Activated T-helper 1 cell treated with Interleukin-2 at 50 U/mL for 16 hours (primary cell): ENCODE measurements at places on chromosomes 1 and 21.

DNA sequence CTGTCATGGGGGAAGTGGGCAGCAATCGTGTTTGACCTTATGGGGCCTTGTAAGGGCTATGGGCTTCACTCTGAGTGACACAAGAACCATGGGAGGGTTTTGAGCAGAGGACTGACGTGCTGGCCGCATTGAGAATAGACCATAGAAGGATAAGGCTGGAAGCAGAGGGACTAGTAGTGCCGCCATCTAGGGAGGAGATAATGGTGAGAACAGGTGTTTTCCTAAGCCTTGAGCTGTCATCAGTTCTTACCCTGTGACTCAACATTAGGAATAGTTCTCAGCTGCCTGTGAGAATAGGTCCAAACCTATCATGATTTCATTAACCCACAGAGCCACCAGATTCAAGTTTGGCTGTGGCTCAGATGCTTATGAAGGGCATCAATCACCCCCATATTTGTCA lies 228.5 kb downstream of the CACNA1E start:
- DNase-seq, result no peak

DNA sequence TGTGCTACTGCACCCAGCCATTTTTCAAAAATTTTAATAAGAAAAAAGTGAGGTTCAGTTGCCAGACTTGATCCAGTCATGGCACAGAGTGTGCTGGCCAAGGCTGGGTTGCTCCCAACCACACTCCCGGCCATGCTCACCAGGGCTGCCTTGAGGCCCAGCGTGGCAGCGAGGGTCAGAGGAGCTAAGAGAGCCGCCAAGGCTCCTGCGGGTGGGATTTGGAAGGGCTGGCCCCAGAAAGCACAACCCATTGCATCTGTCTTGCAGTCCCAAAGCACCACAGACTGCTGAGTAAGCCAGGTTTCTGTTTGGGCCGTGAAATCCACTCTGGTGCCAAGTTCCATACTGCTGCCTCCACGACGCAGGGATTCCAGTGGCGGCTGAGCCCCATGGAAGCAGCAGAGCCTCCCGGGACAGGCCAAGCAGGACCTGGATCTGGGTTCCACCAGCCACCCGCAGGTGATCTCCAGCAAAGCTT lies 22.6 kb downstream of the ZBTB17 start:
- DNase-seq, result no peak

- no peak for DNase-seq
Measured at GRCh38 chr1:156115514-156116374, 1.2 kb downstream of the LMNA start.

- DNase-seq, result no peak
Measured at GRCh38 chr1:59139396-59139795, 157.5 kb upstream of the FGGY start.

DNA sequence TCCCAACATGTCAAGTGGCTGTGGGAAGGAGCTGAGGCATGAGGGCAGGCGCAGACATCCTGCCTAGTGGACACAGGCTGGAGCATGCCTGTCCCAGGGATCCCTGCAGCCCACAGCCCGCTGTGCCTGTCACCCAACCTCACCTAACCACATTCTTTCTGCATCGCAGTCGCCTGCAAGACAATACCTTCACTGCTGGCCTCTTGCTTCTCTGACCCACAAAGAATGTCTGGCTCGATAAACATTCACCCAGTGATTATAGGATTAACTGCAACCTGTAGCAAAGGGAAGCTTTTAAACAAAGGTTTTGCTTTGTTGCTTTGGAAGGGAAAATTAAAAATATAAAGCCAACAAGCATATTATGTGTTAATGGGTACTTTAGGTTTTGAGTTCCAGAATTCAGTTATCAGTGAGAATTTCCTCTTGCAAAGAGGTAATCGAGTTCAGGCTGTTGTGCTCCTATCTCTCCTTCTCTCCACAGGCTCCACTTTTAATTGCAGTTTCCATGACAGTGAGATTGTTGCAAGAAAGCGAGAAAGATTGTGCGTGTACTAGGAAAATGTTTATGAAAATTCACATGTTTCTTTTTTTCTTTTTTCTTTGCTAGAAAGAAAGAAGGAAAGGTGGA lies 40.0 kb upstream of the ZNF648 start:
- no peak for DNase-seq

DNA sequence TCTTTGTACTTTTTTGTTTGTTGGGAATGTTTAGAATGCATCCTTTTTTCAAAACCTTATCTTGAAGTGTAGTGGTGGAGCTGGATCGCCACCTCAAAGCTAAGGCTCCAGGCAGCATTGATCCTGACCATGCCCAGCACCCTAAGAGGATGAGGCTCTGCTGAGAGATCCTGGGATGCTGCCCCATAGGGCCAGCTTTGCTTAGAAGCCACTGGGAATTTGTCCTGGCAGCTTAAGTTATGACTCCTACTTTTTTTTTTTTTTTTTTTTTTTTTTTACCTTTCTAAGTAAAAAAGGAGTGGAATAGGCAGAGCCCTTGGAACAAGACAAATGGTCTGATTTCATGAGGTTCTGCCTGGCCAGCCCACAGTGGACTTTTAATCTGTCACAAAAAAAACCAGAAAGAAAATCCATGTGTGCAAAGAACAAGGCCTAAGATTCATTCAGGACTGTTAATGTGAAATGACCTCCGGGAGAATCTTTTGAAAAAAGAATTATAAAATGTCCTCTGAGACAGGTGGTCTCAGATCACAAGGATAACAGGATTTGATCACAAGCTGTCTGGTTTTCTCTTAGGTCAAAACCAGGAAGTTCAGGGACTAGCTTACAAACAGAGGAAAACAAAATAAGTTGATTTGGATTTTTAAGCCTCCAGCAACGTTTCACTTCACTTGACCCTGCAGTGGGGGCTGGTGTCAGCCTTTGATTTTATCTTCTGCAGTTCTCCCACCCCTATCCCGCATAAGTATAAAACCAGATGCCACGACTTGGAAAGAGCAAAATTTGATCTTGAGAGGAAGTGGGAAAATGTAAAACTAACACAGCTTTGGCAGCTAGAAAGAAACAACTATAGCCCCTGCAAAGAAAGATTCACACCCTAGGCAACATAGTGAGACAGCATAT lies 25.9 kb upstream of the RAP1A start:
- no peak for DNase-seq

GRCh38 chr1:48878191-48878940 lies 101.7 kb upstream of the BEND5 start:
- DNase-seq, result no peak

DNA sequence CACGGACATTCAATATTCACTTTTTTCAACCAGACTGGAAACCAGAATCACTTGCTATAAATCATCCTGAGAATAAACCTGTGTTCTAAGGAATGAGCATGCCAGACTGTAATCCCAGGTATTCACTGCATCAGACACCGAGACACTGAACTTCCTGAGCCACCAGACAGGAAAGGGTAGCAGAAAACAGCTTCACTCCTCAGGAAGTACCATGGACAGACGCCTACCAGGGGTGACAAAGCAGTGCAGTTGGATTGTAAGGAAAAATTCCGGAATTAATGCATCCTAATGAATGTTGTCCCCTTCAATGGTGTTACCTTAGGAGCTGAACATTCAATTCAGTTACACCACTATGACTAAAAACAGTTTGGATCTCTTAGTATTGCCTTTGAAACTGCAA lies 156.1 kb downstream of the PIGK start:
- no peak for DNase-seq

- no peak for DNase-seq
Measured at GRCh38 chr1:92876351-92876750, 44.5 kb downstream of the RPL5 start.

- no peak for DNase-seq
Measured at GRCh38 chr1:59901770-59902388, 24.7 kb downstream of the CYP2J2 start.

GRCh38 chr1:31701091-31701736 lies 2.6 kb downstream of the COL16A1 start:
- DNase-seq, result peak; percentile 15

GRCh38 chr1:45254490-45254889 lies 48.1 kb upstream of the ZSWIM5 start:
- DNase-seq, result no peak

DNA sequence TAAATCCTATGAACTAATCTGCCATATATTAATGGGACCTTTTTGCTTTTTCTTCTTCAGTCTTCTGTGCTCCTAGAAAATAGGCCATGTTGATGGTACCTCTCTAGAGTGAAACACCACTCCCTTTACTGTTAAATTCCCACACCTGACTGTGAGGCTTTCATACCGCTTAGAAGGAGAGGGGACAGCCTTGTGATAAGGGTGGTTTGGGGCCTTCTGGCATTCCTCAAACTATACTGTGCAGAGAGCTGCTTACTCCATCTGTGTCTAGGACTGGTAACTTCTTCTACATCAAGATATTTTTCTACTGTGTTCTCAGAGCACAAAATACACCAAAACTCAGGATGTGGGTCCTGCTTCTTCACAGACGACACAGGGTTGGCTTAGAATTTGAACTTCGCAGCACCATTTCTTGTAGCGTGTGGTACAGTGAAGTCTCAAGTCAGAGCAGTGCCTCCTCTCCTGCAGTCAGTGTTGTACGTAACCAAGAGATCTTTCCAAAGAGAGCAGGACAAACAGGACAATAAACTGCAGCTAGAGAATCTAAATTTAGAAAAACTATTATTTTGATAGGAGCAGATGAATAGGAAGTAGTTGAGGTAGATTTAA lies 43.8 kb downstream of the MACO1 start:
- no peak for DNase-seq

DNA sequence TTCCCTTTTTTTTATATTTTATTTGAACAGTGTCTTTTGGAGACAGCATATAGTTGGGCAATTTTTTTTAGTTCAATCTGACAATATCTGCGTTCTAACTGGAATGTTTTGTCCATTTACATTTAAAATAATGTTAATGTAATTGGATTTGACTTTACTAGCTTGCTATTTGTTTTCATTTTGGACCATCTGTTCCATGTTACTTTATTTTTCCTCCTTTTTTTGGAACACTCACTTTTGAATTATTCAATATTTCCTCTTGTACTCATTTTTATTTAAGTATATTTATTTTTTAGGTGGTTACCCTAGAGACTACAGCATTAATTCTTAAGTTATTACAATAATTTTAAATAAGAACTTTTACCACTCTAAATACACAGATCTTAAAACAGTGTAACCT lies 62.8 kb upstream of the C1orf87 start:
- DNase-seq, result no peak

DNA sequence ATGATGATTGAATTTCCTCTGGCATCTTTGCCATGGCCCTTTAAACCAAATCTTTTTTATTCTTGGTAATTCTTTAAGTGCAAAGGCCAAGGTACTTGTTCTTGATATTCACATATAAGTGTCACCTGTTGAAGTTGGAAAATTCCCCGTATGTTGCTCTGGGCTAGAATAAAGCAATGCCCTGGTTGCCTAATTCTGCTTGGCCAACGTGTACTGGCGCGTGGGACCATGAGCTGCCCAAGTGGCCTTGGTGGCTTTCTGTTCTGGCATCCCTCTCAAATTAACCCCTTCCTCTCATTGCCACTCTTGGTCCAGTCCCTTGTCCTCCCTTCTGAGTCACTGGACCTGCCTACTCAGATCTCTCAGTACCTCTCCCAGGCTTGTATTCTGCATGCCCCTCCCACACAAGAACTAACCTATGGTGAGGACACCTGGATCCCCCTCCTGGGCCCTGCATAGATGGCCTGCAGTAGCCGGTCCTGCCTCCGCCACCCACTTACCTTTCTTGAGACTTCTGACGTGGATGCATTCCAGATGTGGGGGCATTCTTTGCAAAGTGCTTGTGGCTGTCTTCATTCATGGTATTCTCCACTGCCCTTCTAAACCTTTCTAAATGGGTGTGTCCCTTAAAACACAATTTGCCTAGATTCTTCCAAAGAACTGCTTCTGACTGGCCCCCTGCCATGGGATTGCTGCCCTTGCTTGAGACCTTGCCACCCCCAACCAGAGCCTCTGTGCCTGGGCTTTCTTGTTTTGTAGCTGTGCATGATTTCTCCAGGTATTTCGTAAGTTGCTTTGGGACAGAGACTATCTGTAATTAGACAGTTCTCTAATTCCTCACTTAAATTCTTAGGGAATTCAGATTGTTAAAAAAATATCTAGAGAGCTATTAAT lies 152.4 kb downstream of the GALNT2 start:
- DNase-seq, result no peak

GRCh38 chr1:90716243-90716551 lies 905 bp downstream of the BARHL2 start:
- DNase-seq, result no peak

GRCh38 chr1:115505148-115505571 lies 136.6 kb upstream of the VANGL1 start:
- DNase-seq, result no peak

- DNase-seq, result no peak
Measured at GRCh38 chr1:43015269-43015668, 56.6 kb upstream of the SLC2A1 start.

- DNase-seq, result no peak
Measured at GRCh38 chr1:5892329-5892728, 99.9 kb downstream of the NPHP4 start.

DNA sequence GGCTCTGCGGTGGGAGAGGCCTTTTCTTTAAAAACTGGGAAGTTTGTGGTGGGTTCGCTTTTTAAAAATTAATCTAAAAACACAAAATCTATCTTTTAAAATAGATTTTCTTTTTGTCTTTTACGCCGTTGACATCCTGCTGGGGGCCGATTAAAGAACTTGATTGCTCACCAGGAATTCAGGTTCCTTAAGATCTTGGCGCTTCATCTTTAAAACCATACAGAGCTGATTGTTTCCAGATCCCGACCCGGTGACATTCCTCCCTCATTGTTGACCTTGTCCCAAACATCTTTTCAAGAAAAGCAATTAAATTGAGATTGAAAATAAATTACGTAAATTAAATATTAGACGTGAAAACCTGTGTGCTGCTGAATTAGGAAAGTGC lies 546 bp upstream of the ZNF697 start:
- no peak for DNase-seq

DNA sequence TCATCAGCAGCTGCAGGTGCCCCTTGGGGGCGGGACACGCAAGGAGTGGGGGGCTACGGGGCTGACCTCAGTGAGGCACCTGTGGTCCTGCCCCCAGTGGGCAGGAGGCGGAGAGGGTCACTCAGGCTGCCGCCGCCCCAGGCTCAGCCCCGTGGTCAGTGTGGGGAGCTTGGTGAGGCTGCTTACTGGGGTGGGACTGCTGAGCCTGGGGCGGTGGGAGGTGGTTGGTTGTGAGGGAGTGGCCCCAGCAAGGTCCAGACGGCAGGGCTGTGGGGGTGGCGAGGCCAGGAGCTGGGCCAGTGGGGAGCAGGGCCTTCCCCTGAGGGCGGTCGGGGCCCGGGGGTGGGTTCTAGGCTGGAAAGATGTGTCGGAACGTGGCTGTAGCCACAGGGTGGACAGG lies 14.3 kb downstream of the PFKL start:
- no peak for DNase-seq

GRCh38 chr1:41683681-41684500 lies 199.4 kb upstream of the EDN2 start:
- no peak for DNase-seq
